T-helper 22 cell (primary cell): ENCODE measurements at places on chromosomes 1 and 21.

DNA sequence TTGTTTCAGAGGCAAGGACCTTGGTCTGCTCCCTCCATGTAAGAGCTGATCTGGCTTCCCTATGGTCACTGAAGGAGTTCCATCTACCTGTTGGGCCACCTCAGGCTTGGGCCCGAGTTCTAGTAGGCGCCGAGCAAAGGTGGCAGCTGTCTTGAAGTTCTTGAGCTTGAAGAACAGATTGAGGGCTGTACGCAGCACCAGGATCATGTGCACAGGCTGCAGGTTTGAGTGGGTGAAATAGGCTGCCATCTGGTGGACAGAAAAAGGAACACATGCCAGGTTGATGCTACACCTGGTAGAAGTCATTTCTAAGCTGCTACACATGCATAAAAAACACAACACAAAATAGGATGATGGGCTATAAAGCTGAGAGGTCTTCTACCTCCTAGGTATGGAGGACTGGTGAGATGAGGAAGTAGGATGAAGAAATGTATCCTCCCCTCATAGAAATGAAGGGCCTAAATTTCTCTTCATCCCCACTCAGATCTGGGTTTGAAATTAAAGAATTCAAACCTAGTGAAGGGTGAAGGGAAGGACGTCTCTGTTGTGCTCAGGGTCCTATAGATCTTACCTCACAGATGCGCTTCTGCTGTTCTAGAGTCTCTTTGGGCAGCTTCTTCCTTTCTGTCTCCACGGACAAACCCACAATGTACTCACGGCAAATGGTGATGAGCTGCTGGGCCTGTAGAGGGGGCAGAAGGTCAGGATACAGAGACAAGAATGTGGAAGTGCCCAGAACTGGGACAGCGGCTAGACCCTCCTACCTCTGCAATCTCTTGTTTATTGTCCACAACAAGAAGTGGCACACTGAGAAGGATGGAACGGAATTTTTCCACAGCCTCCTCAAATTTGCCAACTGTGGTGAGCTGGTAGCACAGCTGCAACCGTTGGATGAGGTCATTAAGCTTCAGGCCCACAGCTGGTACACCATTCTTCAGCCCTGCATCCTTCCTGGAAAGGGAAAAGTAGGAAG is 6.6 kb upstream of the PEX19 start:
- peak; percentile 37 for DNase-seq

- no peak for DNase-seq
These were observed 42.1 kb upstream of the NBPF3 start for GRCh38 chr1:21397813-21398188.

DNA sequence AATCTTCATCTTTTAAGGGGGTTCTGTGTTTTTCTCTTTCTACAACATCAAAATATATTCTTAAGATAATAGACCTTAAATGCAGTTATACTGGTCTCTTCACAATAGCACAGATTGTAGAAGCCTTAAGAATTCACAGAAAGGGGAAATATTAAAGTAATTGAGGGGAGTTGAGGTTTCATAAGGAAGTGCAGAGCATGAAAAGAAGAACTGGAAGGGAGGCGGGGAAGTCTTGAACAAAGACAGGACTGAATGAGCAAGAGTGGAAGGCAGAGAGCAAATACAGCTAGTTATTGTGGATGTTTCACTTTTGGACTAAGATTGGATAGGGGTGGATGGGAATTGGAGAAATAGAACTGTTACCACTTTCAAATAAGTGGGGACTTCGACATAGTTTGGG is 67.7 kb downstream of the PTGER3 start:
- no peak for DNase-seq

DNA sequence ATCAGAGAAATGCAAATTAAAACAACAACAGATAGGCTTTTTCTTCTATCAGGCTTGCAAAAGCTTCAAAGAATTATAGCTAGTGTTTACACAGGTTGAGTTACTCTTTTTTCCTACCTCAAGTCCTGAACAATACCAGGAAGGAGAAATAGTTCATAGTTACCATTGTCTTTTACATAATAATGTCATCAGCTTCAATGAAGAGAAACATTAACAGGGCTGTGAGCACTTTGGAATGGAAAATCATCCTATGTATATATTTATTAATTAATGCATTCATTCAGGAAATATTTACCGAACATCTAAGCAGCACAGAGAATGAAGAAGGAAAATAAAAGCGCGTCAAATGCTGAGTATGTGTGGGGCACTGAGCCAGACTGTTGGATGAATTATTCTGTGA is 197.3 kb downstream of the ZBTB18 start:
- DNase-seq, result no peak

GRCh38 chr1:209626346-209627026 is 25.7 kb downstream of the LAMB3 start:
- no peak for DNase-seq

GRCh38 chr1:226440512-226440911 is 32.6 kb upstream of the PARP1 start:
- no peak for DNase-seq

GRCh38 chr21:27569091-27569490 is 602.2 kb upstream of the ADAMTS5 start:
- DNase-seq, result no peak

- no peak for DNase-seq
These were observed 113.6 kb upstream of the TIAM1 start for GRCh38 chr21:31457675-31458074.

GRCh38 chr1:207223162-207223561 is 98.3 kb upstream of the CD55 start:
- no peak for DNase-seq

DNA sequence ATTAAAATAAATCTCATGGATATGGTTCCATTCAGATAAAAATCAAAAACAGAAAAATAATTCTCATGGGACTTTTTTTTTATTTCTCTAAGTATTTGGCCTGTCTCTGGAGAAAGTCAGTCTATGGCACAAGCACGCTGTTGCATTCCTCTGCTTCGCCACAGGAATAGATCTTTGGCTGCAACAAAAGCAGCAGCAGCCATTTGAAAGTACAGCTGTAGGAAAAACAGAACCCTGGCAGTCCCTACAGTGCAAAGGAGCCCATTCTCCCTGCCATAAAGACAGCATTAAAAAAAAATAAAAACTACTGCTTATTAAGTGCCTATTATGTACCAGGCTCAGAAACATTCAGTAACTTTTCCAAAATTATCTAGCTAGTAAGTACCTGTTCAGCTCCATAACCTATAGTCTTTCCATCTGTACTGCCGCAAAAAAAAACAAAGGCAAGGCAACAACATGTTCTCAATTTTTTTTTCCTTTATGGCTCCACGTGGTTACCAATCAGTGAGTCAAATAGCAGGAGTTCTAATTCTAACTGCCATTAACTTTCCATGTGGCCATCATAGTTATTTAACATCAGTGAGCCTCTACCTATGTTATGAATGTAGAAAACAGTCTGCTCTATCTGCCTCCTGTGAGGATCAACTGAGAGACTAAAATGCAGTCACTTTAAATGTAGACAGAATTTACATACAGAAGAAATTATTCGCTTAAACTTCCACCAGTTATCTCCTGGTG is 22.7 kb downstream of the SLC35D1 start:
- DNase-seq, result no peak
